ENCODE measurements at places on chromosomes 4 and X.

GRCh38 chr4:7435471-7436061 is 836 bp upstream of the PSAPL1 start:
- no peak for DNase-seq

DNA sequence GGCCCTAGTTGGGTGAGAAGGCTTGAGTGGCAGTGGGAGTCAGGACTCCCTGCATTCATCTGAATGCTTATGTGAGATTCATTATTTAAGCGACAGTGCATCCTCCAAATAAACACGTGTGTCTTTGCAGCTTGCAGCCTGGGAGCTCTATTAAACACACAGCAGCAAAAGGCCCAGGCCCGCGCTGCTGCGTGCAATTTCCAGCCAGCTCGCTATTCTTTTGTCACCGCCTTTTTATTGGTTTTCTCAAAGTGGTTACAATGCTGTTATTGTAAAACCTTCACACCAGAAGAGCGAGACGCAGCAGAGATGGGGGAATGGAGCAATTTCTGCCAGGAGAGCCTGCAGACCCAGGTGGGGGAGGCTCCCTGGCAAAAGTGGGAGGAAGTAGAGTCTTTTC is 252.5 kb downstream of the BCOR start:
- no peak for DNase-seq

DNA sequence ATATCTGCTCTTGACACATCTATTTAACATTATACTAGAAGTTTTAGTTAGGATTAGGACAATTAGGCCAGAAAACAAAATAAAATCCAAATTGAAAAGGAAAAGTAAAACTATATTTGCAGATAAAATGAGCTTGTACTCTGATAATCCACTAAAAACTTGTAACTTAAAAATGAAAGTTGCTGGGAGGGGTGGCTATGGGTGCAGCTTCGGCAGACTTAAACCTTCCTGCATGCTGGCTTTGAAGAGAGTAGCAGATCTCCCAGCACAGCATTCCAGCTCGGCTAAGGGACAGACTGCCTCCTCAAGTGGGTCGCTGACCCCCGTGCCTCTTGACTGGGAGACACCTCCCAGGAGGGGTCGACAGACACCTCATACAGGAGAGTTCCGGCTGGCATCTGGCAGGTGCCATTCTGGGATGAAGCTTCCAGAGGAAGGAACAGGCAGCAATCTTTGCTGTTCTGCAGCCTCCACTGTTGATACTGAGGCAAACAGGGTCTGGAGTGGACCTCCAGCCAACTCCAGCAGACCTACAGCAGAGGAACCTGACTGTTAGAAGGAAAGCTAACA is 2379.9 kb downstream of the ARAP2 start:
- no peak for DNase-seq

GRCh38 chrX:22399437-22400192 is 126.9 kb downstream of the CBLL2 start:
- DNase-seq: no peak

DNA sequence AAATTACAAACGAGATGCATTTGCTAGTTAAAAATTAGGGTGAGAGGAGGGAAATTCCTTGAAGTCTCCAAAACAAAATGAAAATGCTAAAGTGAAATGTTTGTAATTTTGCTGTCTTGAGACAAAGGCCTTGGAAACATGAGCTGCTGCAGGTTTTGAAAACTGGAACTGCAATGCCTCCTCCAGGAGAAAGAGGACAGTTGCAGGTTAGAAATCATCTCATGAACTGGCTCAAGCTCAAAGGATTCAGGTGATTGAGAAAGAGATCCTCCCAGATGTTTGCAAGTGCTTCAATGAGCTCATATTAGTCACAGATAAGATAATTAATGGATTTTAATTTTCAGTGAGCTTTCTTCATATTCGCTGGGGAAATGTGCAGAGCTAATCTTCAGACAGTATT is 32.4 kb downstream of the SMPX start:
- DNase-seq: no peak

DNA sequence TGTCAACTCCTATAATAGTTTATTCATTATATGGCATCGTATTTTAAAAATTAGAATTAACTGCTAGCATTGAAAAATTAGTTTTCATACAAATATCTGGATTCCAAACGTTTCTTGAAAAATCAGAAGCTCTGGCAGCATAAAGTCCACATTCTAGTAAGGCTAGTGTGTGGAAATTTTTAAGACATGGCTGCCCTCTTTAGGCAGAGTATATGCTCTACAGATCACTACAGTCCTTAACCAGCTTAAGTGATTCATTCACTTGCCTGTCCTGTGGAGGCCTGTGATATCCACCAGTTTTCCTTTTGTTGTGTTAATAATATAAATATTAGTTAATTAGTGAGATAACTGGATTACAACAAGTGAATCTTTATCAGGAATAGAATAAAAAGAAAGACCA is 287.2 kb downstream of the OPHN1 start:
- DNase-seq: no peak

GRCh38 chr4:33566649-33567048 is 2677.7 kb downstream of the ARAP2 start:
- DNase-seq: no peak

DNA sequence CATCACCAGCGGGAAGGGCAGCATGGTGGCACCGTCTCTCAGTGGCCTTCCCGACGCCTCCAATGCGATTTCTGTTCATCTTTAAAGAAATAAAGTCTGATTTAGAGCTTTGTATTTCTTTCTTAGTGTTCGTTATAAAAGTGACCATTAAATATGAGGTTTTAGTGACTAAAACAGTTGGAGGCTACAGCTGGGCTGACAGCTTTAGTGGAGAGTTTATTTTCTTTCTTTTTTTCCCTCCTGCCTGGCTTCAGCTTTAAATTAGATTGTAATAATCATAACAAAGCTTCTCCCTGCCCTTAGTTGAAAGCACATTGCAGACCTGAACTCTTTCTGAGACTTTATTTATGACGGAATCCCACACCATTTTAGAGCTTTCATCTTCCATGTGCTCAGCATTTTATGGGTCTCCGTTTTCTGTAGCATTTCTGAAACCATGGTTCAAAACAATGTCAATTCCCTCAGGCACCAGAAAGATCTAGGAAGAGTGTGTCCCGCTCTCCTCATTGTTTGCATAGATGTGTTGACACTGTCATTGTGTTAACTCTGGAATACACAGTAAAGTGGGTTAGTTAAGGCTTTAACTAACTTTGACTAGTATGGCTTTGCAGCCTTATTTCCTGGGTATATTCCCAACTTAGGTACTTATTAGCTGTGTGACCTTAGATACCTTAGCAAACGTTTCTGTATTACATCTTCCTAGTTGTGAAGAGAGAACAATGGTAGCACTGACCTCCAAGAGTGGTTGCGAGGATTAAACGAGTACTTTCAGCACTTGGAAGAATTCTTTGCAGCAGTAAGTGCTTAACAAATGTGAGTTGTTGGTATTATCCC is 97.4 kb upstream of the PGRMC2 start:
- DNase-seq: no peak

DNA sequence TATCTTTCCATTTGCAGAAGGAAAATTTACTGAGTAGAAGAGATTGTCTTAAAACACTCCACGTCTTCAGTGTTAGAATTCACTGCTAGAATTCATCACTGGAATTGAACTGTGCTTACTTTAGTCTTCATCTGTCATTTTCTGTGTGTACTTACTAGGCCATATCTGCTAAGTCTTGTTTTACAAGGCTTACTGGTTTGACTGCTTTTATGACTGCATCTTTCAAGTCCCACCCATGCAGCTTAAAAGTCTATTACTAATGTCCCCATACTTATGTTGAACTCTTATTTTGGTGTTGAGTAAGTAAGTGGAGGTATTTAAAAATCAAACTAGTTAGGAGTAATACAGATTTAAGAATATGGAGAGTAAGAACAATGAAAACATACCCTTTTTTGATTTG is 14.6 kb downstream of the CLCN3 start:
- no peak for DNase-seq

DNA sequence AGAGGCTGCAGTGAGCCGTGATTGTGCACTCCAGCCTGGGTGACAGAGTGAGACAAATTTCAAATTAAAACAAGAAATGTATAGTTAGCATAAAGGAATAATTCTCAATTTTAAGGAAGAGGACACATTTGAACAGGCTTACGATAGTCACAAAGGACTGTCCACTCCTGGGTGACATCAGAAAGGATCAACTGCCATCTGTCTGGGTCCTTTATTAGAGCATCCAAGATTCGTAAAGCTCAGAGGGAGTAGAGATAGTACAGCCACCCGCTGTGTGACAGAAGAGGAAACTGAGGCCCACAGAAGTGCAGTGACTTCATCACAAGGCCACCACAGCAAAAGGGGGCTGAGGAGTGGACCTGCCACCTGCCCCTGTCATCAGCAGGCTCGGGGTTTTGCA is 149.3 kb upstream of the RBPJ start:
- DNase-seq: no peak

DNA sequence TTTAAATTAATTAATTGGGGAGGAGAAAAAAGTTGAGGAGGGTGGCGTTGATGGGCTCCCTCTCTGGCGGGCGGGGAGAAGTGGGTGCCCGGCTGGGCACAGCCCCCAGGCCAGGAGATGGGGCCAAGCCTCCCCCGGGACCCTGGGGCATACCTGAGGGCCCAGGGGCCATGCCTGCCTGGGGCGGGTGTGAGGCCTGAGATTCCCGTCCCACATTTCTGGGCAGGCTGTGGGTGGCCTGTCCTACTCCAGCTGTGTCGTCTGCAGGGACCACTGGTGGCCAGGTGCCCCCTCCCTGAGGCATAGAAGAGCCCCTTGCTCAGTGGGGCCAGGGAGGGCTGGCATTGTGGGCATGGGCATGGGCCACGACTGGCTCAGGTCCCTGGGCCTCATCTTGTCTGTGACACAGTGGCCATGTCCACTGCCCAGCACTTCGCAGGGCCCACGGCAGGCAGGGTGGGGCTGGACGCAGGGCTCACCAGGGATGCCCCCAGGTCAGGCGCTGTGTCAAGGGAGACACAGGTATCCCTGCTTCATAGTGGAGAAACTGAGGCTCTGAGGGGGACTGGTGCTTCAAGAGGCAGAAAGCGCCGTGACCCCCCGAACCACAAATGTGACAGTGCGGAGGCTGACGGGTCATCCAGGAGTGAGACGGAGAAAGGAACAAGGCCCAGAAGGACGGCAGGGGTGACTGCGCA is 60.1 kb downstream of the FAM53A start:
- DNase-seq: no peak

- no peak for DNase-seq
Observed at GRCh38 chrX:100650841-100651240, 6.8 kb downstream of the SRPX2 start.

DNA sequence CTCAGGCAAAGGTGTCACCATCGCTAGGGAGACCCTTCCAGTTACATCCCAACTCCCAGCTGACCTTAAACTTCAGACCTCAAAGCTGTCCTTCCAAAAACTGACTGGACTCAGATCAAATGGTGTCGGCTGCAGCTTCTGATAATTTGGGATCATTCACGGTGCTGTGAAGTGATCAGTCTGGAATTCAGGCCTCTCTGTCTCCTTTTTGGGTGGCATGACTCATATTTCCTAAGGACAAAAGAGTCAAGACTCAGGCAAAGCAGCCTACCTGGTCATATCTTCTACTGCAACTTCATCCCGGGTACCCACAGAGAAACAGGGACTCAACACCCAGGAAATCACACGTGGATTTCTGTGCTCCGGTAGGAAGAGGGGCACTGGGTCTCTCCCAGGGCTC is 87.6 kb downstream of the SORCS2 start:
- DNase-seq: no peak

- no peak for DNase-seq
Observed at GRCh38 chrX:101417981-101418841, 10.2 kb downstream of the HNRNPH2 start.

- DNase-seq: no peak
Observed at GRCh38 chr4:173878701-173879100, 348.7 kb upstream of the HAND2 start.

- no peak for DNase-seq
Observed at GRCh38 chrX:46236411-46236810, 308.8 kb downstream of the ZNF674 start.

GRCh38 chrX:13220916-13221315 is 98.9 kb downstream of the ATXN3L start:
- no peak for DNase-seq

- no peak for DNase-seq
Observed at GRCh38 chrX:136094962-136095361, 52.4 kb upstream of the FHL1 start.

- no peak for DNase-seq
Observed at GRCh38 chr4:79294064-79294463, 31.8 kb downstream of the NAA11 start.

DNA sequence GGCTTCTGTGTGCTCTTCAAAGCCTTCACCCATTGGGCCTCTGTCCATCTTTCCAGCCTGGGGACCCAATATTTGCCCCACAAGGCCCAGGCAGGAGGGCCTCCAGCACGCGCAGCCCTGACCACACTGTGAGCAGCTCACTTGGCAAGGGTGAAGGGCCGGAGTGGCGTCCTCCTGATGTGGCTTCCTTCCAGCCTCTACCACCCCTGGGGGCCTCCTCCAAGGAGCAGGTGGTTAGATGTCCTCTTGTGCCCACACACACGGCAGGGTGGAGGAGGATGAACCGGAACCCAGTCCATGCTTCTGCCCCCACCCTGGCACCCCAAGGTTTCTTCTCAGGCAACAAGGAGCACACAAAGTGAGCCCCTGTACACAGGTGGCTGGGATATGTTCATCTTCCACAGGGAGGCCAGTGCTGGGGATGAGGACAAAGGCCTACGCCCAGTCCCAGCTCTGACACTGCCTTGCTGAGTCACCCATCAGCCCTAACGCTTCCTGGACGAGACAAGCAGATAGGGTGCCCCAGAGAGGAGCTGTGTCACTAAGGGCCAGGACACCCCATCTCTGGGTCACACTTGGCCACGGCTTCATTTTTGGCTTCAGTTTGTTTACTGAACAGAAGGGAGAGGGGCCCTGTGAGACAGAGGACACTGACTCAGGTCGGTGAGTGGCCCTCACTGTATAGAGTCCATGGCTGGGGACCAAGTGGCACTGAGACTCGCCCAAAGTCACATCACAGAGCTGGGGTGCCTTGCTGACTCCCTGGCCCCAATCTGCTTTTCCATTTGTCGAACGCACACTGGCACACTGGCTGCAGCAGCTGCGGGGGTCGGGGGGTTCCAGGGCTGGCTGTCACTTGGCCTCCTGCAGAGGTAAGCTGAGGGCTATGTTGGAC is 1.9 kb downstream of the UBL4A start:
- DNase-seq: no peak

GRCh38 chrX:14673236-14673635 is 143.9 kb downstream of the GLRA2 start:
- no peak for DNase-seq

- DNase-seq: no peak
Observed at GRCh38 chrX:87901060-87901459, 383.5 kb downstream of the KLHL4 start.

DNA sequence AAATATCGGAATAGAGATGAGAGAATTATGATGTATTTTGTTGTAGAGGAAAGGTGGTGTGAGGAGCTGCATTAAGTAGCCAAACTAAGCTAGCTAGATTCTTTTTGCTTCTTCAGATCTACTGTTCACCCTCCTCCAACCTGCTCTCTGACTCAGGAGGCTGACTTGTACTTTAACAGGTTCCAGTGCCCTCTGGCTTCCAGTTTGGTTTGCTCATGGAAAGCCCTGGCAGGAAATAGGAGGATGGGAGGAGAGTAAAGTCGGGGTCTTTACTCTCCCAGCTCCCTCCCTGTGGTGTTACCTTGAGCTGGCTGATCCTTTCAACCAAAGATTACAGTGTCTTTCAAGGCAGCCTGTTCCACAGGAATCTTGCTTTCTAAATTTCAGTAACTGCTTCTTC is 277.0 kb upstream of the EDA2R start:
- DNase-seq: no peak

- DNase-seq: no peak
Observed at GRCh38 chr4:7808181-7808580, 131.5 kb downstream of the AFAP1 start.

- no peak for DNase-seq
Observed at GRCh38 chr4:139919004-139919403, 235.0 kb downstream of the MAML3 start.
